ENCODE measurements at places on chromosomes 1 and 21. TPM values are rescaled to one million over a fixed set of nuclear protein-coding genes. Genes with fewer than 3 reads are reported as not detected.

The CYB561D1 gene
- total RNA-seq: 6.7 TPM

- peak; percentile 47 for DNase-seq
Measured at GRCh38 chr1:183444243-183444642, 26.1 kb upstream of the NMNAT2 start.

The UBL4B gene
- not detected for total RNA-seq

DNA sequence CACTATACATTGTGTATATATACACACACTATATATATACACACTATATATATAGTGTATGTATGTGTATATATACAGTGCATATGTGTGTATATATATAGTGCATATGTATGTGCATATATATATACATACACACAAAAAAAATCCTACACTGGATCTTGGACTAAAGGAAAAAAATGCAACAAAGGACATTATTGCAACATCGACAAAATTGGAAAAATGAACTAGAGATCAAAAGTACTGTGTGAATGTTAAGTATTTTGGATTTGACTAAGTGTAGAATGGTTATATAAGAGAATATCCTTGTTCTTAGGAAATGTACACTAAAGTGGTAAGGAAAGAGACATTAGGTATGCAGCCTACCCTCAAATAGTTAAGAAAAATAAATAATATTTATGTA, 36.5 kb downstream of the SMYD3 start:
- DNase-seq: no peak

DNA sequence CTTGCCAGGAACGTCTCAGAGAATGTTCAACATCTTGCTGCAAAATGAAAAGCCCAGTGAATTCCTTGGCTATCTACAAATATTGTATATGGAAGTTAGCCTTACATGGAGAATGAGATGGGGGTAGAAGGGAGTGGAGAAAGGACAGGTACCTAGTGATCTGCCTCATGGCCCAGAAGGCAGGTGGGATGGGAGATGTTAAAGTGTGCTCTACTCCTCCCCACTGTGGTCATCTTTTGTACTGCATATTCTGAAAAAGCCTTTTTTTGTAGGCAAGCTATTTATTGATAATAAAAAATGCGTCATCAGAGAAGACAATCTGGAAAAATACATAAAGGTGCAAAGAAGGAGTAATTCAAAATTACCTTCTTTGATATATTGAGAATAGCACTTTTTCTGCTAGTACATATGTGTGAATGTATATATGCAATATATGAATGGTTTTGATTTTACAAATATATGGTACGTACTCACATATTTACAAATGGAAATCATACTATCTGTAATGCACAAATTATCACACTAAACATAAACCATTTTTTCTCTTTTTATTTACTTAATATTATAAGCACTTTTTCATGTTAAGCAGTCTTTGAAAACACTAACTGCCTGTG, 19.1 kb upstream of the SLC5A9 start:
- DNase-seq: no peak

- DNase-seq: no peak
Measured at GRCh38 chr1:228424685-228425660, 8.3 kb upstream of the TRIM17 start.

- no peak for DNase-seq
Measured at GRCh38 chr1:209335178-209335577, 248.3 kb upstream of the CAMK1G start.

DNA sequence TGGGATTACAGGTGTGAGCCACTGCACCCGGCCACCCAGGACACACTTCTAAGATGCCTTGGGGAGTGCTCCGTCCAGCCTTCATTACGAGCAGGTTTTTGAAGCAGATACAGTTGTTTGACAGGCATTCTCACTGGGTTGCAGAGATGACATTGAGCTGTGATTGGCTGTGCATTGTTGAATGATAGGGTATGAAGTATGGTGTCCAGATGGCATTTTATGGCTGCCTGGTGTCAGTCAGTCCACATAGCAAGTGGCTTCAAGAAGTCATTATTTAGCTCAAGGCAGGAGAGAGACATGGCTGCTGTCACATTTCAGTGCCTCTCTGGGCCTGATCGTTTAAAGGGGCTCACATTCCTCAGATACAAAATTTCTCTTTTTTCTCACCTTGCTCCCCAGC, 14.8 kb upstream of the PADI2 start:
- DNase-seq: no peak

GRCh38 chr21:39010629-39011404, 172.4 kb downstream of the PSMG1 start:
- DNase-seq: no peak

GRCh38 chr1:109294481-109294880, 11.5 kb upstream of the PSRC1 start:
- no peak for DNase-seq

GRCh38 chr1:246709835-246710234, 14.4 kb upstream of the SCCPDH start:
- DNase-seq: no peak

DNA sequence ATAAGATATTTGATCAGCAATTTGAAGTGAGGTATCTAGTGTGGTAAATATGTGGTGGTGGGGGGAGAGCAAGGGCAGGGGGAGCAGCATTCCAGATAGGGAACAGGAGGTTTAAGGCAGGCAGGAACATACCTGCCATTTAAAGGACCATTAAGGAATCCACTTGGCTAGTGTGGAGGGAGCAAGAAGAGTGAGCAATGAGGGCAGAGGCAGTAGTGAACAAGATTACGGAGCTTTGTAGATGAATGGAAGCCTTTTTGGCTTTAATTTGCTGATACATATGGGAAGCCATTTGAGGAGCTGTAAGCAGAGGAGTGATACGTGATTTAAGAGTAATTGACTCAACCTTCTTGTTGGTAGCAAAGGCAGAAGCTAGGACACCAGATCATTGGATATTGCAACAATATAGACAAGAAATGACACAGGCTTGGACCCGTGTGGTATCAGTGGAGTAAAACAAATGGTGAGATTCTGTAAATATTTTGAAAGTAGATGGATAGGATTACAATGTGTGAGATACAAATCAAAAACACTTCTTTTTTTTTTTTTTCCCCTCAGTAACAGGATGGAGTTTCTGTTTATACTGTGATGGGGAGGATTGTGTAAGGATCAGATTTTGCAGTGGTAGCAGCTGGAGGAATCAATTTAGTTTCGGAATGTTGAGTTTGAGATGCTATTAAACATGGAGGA, 73.8 kb upstream of the B3GALT2 start:
- no peak for DNase-seq

The MX1 gene
- 18.4 TPM for total RNA-seq

The ADGRB2 gene
- total RNA-seq: 1.6 TPM

- DNase-seq: no peak
Measured at GRCh38 chr1:37851782-37852210, 7.6 kb downstream of the MTF1 start.

The LCE1B gene
- total RNA-seq: not detected

- DNase-seq: no peak
Measured at GRCh38 chr1:116693759-116694480, 26.4 kb upstream of the IGSF3 start.

DNA sequence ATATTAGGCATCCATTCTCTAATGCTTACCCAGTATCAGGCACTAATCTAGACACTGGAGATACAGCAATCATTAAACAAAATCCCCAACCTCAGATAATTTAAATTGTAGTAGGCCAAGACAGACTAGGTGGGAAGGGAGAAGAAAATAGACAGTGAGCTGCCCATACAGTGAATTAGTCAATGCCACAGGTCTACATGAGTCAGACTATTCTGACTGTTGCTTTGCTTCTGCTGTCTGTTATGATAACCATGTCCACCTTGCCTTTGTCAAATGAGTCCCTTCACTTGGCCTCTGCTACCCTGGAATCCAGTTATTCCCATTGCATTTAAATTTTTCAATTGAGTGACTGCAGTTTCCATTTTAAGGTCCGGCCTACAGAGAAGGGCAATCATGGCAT, 59.5 kb downstream of the PIK3R3 start:
- no peak for DNase-seq

DNA sequence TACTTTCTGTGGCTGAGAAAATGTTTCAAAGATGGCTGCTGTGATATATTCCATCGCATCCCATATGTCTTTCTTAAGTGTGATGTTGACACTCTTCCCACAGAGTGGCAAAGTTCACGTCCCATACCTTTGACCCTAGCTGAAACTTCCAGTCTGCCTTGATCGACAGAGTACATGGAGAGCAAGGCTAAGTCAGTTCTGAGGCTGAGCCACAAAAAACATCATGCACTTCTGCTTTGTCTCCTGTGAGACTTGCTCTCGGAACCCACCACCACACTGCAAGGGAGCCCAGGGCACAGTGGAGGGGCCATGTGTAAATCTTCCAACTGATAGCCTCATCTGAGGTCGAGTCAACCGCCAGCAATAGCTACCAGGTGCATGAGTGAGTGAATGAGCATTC, 431.9 kb upstream of the RUNX1 start:
- no peak for DNase-seq

DNA sequence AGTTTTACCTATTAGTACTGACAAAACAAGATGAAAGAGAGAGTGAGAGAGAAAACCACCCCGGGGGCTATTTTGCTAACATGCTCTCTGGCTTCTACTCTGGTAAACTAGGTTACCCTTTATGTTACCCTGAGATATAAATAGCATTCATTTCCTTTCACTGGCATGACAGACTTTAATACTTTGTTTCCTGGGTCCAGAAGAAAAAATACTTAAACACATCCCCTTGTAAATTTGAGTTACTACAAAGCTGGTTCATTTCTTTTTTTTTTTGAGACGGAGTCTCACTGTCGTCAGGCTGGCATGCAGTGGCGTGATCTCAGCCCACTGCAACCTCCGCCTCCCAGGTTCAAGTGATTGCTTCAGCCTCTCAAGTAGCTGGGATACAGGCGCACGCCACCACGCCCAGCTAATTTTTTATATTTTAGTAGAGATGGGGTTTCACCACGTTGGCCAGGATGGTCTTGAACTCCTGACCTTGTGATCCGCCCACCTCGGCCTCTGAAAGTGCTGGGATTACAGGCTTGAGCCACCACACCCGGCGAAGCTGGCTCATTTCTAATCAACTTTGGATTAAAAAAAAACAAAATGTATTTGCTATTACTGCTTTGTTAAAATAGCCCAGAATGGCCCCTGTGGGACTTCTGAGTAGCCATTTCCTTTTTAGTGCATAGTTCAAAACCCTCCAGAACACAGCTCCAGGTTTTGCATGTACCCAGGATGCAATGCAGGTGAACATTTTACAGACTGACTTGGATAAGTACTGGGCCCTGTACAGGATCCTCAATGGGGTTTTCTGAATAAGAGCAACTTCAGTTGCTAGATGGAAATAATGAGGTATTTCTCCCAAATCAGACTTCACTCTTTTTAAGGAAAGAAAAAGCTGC, 20.6 kb downstream of the INPP5B start:
- DNase-seq: no peak

The IFI44 gene
- total RNA-seq: 8.2 TPM

DNA sequence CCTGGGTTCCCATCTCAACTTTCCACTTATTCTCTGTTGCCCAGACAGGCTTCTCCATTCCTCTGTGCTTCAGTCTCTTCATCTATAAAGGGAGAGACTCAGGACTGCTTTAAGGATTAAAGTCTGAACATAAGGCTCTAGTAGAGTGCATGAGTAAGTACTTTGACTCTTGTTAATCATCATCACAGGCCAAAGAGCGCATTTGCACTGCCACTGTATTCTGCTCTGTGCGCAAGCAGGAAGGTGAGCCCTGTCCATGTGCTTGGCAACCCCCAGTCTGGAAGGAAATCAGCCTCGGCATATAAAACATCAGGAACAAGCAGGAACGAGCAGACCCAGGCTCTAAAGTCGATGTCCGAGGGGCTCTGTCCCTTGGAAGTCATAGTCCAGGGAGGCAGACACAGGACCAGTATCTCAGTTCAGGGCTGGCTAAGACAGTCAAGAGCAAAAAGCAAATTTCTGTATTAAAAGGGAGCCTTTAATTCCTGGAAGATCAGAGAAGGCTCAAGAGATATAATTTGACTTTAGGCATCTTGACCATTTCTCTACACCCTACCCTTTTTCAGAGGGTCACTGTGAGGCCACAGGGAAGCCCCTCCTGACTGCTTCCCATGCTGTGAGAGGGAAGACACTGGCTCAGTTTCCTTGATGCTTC, 131.2 kb downstream of the TRABD2B start:
- no peak for DNase-seq

DNA sequence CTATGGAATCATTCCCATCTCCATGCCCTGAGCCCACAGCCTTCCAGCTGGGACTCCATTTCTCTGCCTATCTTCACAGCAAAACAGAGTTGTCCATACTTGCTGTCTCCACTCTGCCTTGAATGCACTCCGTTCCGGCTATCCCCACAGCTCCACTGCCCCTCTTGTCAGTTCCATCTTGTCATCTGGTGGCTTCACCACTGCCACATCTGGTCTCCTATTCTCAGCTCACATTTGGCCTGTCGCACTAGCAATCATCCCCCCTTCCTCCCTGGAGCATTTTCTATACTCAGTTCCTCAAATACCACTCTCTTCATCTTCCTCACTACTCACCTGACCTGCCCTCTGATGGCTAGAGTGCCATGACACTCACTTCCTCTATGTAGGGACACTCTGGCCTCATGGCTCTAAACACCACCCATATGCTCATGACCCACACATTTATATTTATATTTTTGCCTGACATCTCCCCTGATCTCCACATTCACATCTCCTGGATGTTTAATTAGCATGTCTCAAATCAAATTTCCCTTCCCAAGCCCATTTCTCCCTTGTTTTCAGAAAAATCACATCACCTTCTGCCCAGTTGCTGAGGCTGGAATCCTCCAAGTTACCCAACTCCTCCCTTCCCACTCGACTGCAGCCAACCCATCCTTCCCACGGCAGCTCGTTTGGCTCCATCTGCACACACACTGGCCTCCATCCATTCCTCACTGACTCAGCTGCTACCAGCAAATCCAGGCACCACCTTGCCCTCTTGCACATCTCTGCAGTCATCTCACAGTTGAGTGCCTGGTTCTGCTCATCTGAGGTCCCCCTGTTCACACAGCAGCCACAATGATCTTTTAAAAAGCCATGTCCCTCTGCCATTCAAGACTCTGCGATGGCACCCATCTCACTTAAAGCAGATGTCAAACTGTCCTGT, 6.1 kb downstream of the ZNF692 start:
- DNase-seq: no peak

DNA sequence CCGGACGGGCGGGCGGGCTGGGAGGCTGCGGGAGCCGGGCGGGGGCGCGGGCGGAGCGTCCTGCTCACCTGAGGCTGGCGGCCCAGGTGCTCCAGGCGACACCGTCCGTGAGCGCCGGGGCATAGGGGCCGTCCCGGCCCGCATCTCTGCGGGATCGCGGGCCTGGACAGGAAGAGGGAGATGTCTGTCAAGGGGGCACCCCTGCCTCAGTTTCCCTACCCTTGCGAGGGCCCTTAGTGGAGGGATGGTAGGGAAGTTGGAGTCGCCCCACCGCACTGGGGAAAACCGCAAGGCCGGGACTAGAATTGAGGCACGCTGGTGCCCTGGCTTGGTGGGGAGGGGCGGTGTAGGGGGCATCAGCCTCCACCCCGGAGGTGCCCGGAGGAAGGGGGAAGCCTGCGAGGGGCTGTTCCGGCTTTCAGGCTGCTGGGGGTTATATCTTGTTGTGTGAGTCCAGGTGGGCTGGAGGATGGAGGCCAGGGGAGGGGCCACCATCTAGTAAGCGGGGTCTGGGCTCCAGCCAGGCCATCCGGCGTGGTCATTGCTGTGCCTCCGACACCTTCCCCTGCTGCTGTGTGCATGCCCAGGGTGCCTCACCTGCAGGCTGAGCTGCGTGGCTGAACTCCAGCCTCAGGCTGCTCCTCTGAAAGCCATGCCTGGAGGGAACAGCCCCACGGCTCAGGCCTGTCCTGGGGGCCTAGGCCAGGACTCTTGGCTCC, 580 bp downstream of the VWA1 start:
- no peak for DNase-seq

The CYP4A11 gene
- not detected for total RNA-seq
